ENCODE measurements at places on chromosomes 2 and 18.

DNA sequence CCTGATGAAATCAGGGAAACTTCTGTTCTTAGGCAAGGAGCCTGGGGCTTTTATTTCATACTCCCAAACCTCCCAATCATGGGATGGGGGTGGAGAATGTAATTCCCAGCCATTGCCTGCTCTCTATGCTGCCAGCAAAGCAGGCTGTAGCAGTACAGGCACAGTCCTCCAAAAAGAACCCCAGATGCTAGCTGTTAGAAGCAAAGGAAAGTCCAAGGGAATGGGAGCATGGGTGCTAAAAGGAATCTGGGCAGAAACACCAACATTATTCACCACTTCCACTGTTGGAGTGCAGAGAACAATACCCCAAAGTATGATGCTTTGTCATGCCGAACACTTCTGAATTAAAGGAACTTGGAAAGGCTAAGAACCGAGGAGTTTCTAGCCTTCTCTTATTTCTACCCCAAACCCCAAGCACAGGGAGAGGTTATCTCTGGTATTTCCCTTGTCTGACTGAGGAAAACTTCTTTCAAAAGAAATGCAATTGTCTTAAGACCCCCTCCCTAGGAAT is 24.7 kb downstream of the MDH1 start:
- peak; percentile 45 for DNase-seq

GRCh38 chr2:241733391-241734207 is 831 bp upstream of the D2HGDH start:
- no peak for DNase-seq

- DNase-seq, result no peak
These were observed 140.0 kb upstream of the PKDCC start for GRCh38 chr2:41907771-41908207.

DNA sequence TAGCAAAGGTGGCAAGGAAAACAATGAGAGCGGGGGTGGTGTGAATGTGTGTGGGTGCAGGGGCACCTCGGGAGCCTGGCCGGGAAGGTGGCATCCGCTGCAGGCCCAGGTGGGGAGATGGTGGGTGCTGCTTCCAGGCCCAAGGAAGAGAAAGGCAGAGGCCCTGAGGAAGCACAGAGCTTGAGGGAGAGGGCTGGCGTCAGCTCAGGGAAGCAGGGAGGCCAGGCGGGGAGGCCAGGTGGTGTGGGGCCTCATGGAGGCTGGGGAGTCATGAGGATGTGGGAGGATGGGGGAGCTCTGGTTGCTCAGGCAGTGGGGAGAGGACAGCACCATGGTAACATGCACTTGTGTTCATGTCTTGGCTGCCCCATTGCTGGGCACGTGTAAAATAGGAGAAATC is 43.3 kb downstream of the AGAP1 start:
- DNase-seq, result no peak

- DNase-seq, result no peak
These were observed 4.5 kb downstream of the SLC14A2 start for GRCh38 chr18:45619826-45620201.

- DNase-seq, result no peak
These were observed 382.6 kb downstream of the CDH2 start for GRCh38 chr18:27794181-27794926.

DNA sequence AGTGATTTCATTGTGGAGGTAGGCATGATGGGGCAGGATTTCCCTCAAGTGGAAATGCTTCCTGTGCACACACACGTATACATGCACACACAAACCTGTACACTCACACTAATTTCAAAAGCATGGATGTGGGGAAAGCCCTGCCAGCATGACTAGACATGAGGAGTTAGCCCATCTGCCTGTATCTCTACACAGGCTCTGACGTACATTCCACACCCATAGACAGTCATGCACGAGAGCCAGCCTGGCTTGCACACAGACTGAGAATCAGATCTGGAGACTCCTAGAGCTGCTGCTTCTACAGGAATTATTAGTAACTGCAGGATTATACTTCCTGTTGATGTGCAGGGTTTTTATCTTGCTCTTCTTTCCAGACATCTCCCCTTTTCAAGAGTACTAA is 27.3 kb upstream of the NFU1 start:
- DNase-seq, result peak; percentile 66

Measured in AG10803 (cell line).